Cortex of kidney (tissue), 1 donor: ENCODE measurements at places on chromosomes 7 and 10.

DNA sequence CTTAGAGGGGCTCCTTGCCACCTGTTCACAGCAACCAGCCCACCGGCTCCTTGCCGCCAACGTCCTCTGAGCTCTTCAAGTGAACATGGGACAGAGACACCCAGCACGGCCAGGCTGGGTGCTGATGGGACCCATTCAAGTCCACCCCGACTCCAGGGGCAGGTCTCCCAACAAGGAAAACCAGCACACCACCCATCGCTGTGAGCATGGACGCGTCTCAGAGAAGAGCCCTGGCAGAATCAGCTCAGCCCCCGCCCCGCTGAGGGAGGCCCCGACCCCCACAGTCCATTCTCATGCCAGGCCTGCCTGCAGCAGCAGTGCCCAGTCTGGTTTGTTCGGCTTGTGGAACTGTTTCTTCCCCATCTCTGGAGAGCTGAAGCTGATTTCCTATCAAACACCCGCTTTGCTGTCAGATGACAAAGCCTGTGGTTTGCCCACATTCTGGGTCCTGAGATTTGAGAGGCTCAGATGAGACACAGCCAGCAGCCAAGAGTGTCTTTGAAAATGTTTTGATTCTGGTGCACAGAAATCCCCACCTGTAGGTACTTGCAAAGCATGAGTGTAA, 216.6 kb downstream of the ZMYND11 start:
- no peak for DNase-seq

DNA sequence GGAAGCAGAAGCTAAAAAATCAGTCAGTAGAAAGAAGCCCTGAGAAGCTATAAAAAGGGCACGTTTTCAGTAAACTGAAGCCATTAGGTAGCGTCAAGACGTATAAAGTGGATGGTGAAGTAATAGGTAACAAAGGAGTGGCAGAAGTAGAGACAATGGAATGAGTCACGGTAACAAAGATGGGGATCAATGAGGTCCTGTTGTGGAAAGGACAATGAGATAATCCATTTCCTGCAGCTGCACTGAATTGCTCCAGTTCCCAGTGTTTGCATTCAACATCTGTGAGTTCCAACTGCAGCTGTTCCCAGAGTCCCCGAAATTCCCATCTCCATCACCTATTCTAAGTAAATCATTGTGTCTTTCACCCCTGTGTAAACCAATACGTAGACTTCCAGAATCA, 4.8 kb upstream of the HYCC1 start:
- DNase-seq, result no peak

- no peak for DNase-seq
Observed at GRCh38 chr7:7851381-7851780, 117.2 kb upstream of the GLCCI1 start.

- no peak for DNase-seq
Observed at GRCh38 chr10:70272925-70273316, 10.9 kb downstream of the NPFFR1 start.

GRCh38 chr10:23343591-23344240, 881 bp downstream of the C10orf67 start:
- no peak for DNase-seq

DNA sequence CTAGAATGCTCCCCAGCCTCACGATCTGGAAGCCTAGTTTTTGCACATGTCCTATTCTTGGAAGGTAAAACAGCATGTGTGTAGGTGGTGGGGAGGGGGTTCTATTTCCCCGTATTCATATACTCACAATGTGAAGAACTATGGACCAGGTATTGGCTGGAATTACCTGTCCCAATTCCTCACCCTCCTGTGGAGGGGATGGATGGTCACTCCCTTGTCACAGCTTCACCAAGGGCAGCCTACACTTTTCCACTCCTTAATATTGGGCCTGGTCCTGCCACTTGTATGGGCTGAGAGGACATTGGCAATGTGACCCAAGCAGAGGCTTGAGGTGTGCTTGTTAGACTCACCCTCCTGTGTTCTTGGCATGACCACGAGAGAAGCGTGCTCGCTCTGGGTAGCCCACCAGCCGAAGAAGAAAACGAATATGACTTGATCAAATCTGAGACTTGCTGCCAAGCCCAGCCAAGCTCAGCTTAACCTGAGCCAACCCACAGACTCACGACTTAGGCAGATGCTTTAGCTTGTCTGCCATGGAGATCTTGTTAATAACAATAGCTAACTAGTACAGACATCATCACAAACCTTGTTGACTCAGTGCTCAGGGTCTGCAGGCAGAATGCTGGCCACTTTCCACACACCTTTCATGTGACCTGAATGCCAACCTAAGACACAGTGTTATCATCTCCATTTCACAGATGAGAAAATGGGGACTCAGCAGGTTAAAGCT, 17.2 kb downstream of the ZNF488 start:
- DNase-seq, result no peak

GRCh38 chr10:6141296-6142151, 52.7 kb downstream of the RBM17 start:
- no peak for DNase-seq

GRCh38 chr10:48957361-48958151, 17.9 kb upstream of the LRRC18 start:
- DNase-seq, result no peak

DNA sequence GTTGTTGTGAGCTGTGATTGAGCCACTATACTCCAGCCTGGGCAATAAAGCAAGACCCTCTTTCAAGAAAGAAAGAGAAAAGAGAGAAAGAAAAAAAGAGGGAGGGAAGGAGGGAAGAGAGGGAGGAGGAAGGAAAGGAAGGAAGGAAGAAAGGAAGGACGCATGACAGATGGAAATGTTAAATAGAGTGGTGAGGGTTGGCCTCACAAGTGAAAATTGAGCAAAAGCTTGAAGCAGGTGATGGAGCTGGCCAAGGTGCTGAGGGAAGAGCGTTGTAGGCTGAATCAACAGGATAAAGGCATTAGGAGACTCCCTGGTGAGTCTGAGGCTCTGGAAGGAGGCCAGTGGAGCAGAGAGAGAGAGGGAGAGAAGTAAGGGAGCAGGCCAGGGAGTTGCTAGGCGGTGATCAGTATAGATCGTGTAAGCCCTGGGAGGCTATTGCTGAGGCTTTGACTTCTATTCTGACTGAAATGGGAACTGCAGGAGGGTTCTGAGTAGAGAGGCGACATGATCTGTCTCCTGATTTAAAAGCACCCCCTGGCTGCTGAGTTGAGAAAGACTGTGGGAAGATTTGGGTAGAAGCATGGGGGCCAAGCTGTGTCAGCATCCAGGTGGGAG, 26.5 kb upstream of the TMEM248 start:
- DNase-seq, result no peak

DNA sequence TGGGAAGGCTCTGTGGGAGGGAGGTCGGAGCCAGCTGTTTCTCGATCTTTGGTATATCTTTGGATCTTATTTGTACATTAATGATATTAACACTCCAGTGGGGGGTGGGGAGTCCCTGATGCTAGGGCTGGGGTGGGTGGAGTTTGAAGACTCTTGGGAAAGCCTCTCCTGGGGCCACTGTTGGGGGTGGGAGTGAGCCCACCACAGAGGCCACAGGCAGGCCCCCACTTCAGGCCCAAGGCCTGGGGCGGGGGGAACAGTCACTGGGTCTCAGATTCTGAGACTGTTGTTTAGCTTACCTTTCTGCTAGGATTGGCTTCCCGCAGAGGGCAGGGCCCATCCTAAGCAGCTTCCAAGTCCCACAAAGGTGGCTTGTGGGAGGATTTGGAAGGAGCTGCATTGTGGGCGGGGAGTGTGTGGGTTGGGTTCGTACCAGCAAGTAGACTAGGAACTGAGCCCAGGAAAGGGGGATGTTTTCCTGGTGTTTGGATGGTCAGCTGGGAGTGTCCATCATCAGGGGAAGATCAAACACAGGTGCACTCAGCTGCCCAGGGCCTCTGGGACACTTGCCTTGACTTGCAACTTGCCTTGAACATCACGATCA, 11.9 kb downstream of the YKT6 start:
- no peak for DNase-seq

DNA sequence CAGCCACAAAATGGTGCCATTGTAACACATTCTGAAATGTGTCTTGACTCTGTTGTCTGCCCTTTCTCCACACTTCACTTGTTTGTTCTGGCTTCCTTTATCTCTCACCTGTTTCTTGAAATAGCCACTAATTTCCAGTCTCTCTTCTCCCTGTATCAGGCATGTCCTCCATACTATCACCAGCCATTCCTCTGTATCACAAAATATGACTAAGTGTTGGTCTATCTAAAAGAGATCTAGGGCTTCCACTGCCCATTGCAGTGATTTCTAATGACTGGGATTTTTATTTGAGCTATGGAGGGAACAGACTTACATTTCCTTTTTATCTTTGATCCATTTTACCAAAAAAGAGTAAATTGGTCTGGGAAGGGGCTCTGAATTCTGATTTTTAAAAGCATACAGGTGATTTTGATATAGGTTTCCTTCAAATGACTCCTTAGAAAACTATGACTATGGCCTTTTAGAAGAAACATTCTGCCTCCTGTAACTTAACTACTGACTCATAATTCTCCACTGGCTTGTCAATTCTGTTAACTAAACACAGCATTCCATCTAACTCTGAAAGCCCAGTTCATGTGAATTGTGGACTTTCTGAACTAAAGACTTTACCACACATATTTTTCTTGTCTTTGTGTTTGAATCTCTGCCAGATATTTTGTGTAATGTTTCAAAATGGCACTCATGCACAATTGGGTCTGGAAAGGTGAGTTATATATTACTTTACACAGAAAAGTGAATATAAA, 1121.4 kb downstream of the XPNPEP1 start:
- no peak for DNase-seq

DNA sequence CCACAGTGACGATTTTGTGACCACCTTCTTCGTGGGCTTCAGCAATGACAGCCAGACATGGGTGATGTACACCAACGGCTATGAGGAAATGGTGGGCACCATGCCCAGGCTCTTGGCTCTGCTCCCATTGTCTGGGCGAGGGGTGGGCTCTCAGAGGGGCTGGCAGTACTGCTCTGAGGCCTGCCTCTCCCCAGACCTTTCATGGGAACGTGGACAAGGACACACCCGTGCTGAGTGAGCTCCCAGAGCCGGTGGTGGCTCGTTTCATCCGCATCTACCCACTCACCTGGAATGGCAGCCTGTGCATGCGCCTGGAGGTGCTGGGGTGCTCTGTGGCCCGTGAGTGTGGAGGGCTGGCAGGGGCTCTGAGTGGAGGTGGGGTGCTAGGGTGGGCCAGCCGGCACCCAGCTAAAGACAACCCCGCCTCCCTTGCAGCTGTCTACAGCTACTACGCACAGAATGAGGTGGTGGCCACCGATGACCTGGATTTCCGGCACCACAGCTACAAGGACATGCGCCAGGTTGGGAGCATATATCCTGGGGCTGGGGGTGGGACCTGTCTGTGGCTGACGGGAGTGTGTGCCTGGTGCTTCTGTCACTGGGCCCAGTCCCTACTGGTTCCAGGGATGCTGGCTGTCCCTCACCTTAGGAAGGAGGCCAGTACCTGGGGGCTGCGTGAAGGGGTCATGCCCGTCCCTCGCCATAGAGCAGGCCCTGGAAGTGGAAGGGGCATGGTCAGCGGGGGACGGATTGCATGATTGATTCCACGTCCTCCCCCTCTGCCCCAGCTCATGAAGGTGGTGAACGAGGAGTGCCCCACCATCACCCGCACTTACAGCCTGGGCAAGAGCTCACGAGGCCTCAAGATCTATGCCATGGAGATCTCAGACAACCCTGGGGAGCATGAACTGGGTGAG, 6.8 kb downstream of the AEBP1 start:
- DNase-seq, result no peak

DNA sequence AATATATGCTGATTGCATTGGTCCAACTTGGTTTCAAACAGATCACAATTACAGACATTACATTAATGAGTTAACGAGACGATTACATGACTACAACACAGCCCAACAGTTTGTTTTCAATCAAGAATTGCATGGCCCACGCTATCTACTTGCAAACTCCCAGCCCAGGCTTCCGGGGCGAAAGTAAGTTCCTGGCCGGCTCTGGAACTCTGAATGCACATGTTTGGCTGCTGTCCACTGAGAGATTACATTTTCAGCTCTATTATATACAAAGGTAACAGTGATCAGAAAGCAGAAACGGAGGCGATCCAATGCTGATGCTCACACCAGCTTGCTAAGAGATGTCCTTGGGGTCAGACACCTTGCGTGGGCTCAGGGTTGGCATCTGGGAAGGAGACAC, 206.3 kb downstream of the FANK1 start:
- no peak for DNase-seq

DNA sequence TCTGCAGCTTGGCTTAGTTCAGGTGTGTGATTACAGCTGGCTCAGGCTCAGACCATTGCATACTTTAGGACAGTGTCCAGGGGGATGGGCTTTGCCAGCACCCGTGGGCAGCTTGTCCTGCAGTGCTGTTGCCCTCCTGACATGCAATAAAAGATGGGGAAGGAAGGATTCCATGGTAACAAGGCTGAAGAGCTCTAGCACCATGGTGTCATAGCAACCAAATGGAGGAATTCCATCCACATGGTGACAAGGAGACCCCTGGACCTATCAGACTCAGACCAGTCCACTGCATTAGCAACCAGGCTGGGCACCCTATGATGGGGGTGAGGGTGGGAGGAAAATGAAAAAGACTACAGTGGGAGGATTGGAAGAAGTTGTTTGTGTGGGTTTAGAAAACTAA, 49.9 kb downstream of the SORCS3 start:
- DNase-seq, result no peak

GRCh38 chr7:14336256-14336655, 346.8 kb upstream of the ETV1 start:
- DNase-seq, result no peak

DNA sequence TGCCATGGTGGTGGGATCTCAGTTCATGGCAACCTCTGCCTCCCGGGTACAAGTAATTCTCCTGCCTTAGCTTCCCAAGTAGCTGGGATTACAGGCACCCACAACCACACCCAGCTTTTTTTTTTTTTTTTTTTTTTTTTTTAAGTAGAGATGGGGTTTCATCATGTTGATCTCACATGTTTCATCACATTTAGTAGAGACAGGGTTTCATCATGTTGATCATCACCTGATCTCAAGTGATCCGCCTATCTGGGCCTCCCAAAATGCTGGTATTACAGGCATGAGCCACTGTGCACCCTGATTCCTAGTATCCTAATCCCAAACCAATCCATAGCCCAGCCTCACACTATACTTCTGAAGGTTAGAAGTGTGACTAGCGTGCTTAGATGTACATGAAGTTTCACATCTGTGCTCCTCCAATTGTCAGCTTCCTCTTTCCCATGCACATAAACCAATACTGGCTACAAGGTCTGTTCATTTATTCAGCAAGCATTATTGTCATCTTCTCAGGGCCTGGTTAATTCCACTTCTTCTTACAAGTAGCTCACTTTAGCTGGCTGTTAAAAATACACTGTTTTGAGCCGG, 6.8 kb upstream of the NAT16 start:
- no peak for DNase-seq
